SIG-M5 (cell line): ENCODE measurements at places on chromosomes 1 and 21.

- no peak for DNase-seq
These were observed 369.6 kb upstream of the ADGRL4 start for GRCh38 chr1:79376106-79376505.

DNA sequence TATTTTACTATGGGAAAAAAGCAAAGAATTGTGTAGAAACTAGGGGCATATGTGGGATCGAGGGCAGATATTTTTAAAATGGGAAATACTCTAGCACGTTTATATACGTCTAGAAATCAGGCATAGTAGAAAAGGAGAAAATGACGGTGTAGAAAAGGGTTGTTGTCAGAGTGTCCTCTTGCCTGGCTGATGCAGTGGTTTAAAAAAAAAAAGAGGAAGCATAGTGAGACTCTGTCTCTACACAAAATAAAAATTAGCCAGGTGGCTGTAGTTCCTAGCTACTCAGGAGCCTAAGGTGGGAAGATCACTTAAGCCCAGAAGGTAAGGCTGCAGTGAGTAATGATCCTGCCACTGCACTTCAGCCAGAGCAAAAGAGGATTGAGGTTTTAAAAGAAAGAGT is 64.7 kb upstream of the LRRC7 start:
- DNase-seq: no peak

DNA sequence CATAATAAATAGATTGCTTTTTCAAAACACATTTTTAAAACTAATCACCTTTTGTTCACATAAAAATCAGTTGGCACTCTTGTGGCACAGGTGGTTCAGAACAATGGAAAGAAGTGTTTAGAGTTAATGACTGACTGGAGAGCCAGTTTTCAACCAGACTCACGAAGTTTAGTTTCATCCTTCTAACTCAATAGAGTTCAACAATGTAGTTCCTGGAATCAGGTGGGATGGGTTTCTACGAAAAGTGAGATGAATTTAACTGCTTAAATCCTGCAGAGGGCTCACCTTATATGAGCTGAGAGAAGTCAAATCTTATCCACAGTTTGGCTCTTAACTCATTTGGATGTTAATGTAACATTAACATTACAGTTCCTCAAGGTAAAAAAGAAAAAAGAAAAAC is 116.5 kb downstream of the SMYD2 start:
- no peak for DNase-seq

- no peak for DNase-seq
These were observed 6.4 kb upstream of the RAB4A start for GRCh38 chr1:229264487-229264886.

DNA sequence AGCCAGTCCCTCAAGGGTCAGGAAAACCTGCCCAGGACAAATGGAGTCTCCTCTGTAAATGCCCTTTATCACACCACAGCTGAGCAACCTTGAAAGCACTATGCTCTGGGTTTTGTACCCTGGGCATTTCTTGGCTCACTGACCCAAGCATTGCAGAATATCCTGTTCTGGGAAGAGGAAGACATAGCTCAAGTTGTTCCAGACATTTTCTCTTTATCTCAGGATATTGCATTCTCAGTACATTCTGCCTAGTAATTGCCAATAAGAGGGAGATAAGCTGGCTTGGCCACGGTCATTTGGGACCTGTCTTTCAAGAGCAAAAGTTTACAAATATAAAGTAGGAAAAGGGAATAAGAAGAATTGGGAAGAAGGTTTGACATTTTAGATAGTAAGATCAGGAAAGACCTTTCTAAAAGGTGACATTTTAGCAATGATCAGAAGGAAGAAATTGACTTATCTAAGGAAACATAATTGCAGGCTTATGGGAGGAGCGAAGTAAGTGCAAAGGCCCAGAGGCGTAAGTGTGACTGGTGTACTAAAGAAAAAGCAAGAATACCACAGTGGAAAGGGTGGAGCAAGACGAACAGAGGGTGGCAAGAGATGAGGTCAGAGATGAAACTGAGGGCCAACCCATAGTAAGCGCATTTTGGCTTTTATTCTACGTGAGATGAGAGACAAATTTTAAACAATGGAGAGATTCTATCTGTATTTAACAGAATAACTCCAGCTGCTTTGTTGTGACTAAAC is 394.0 kb upstream of the CXADR start:
- no peak for DNase-seq

- no peak for DNase-seq
These were observed 23.8 kb upstream of the PAXBP1 start for GRCh38 chr21:32795376-32795775.

- DNase-seq: no peak
These were observed 331.1 kb upstream of the AJAP1 start for GRCh38 chr1:4323309-4323708.

GRCh38 chr1:19596065-19596713 is 47.9 kb upstream of the NBL1 start:
- DNase-seq: no peak

DNA sequence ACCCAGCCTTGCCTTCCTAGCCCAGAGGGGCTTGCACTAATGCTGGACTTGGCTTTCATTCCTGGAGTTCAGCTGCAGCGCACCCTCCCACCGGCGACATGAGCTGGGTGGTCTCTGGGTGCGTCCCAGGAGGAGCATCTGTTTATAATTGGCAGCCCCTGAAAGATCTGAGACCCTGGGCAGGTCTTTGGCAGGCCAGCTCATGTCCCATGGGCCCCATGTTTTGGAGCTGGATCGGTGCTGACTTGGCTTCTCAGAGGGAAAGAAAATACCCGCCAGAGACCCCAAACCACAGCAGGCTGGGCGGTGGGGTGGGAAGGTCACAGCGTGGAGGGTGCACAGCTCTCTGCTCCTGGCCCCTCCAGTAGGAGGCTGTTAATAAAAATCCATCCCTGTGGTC is 29.3 kb downstream of the DHRS3 start:
- no peak for DNase-seq

- no peak for DNase-seq
These were observed 47.7 kb downstream of the NMNAT2 start for GRCh38 chr1:183370399-183371058.

- DNase-seq: peak; percentile 30
These were observed 244.2 kb upstream of the HOOK1 start for GRCh38 chr1:59570524-59570923.

DNA sequence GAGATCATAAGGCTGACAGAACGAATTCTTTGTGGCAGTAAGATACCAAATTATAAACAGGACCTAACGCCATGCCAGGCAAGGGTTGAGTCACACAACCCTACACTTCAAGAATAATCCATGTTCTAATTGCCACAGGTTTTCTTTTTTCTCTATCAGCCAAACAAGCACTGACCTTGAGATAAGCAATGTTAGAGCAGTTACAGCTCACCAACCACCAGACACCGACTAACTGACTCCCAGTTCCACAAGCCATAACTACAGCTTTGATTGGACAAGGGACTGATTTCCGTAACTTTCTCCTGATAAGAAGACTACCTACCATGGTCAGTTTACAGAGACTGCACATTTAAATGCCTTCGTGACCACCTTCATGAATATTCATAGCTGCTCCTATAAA is 149.6 kb downstream of the PTPRU start:
- no peak for DNase-seq

- no peak for DNase-seq
These were observed 40.5 kb upstream of the ZNF326 start for GRCh38 chr1:89954401-89954800.

DNA sequence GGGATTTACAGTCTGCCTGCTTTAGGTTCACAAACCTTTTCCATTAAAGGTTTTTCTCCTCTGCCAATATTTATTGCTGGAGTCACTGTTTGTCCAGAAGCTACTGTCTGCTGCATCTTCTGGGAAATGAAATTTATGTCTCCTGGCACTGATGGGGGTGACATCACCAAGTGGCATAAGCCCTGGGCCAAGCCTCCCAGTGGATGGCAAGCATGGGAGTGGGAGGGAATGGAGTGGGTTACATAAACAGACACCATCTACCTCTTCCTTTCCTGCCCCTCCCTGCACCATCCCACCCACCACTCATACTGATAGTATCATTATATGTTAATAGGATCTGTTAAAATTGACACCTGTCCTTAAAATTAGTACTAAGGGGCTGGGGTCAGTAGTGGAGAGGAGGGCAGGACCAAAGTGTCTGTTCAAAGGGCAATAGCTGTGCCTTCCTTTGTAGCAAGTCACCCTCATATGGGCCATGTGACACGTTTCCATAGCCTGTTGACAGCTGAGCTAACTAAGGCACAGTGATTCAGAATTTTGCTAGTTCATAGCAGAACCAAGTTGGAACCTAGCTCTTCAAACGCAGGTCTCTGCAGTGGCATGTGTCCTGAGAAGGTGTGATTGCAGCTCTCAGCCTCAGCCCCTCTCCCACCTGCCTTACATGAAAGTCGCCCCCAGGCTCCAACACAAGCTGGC is 71.0 kb downstream of the MAB21L3 start:
- no peak for DNase-seq

- DNase-seq: no peak
These were observed 17.1 kb downstream of the RRP15 start for GRCh38 chr1:218302155-218302554.

DNA sequence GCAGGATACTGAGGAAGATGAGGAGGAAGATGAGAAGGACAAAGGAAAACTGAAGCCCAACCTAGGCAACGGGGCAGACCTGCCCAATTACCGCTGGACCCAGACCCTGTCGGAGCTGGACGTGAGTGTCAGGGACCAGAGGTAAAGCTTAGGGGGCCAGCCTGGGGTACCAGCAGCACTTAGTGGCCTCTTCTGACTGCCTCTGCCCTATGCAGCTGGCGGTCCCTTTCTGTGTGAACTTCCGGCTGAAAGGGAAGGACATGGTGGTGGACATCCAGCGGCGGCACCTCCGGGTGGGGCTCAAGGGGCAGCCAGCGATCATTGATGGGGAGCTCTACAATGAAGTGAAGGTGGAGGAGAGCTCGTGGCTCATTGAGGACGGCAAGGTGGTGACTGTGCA is 17.6 kb downstream of the KDF1 start:
- DNase-seq: no peak

DNA sequence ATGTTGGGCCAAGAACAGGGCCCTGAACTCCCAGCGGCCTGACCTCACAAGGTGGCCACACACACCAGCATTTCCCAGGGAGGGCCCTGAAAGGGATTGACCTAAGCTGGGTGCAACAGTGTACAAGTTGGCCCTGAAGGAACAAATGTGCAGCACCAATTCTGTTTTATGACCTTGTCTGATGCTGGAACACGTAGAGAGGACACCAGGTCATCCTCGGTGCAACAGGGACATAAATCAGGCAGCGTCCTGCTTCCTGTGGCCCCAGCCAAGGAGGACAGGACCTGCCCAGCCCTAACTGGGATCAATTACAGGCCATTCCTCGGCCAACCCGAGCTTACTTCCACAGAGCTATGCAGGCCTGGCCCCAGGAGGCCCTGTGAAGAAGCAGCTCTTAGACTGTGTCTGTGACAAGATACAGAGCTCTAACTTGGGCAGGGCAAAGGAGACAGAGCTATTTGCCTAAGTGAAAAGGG is 12.8 kb upstream of the PHC2 start:
- no peak for DNase-seq

GRCh38 chr1:202101184-202101583 is 21.5 kb upstream of the GPR37L1 start:
- no peak for DNase-seq

GRCh38 chr1:150009604-150010392 is 728 bp downstream of the OTUD7B start:
- DNase-seq: no peak

GRCh38 chr1:105172788-105173187 is 1423.1 kb downstream of the AMY1C start:
- DNase-seq: no peak
